ENCODE measurements at places on chromosomes 6 and 20.

- DNase-seq, result no peak
Measured at GRCh38 chr6:109736273-109737025, 45.4 kb downstream of the FIG4 start.

DNA sequence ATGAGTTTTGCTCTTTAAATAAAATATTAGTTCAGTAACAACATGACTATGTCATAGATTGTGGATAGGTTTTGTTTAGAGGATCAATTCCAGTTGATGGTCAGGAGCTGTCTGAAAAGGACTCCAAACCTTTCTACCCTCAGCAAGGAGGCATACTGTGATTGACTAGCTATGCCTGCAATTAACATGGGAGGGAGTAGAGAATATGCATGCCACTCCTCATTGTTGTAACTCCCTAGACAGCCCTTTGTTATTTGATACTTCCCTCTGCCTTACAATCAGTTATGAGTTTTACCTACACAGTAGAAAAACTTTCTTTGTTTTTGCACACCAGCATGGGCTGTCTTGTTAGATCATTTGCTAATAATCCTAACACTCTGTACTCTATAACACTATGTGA, 1418.5 kb downstream of the KHDRBS2 start:
- no peak for DNase-seq

- no peak for DNase-seq
Measured at GRCh38 chr20:57013741-57014140, 252.7 kb downstream of the BMP7 start.

DNA sequence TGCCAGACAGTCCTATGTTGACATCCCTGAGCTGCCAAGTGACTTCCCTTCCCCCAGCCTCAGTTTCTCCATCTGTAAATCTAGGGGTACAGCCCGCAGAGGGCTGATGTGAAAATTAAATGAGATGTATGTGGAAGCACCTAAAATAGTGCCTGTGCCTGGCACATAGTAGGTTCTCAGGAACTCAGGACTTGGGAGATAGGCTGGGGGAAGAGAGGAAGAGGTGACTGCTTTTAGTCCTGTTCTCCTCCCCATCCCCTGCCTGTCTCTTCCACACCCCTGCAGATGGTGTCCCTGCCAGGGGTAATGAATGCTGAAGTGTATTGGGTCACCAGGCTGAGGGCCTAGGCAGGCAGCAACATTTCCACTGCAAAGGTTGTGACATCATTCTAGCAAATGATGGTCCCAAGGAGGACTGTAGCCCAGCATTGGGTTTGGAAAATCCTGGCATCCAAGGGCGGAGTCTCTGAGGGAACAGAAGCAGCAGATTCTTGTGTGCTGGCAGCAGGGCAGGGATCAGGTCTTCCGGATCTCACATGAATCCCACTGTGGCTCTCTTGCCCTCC, 1.8 kb downstream of the SNPH start:
- no peak for DNase-seq

DNA sequence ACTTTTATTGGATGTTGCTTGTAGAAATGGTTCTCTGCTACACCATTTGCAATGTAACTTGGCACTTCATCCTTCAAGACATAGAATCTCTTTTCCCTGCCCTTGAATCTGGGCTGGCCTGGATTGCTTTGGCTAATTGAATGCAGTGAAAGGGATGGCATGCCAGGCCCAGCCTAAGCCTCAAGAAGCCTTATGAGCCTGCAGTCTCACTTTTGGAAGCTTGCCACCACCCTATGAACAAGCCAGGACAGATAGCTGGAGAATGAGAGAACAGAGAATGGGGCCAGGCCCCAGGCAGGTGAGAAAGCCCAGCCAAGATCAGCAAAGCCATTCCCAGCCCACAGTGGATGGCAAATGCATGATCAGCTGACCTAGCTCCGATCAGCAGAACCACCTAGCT, 350.7 kb upstream of the RNF24 start:
- DNase-seq, result no peak

DNA sequence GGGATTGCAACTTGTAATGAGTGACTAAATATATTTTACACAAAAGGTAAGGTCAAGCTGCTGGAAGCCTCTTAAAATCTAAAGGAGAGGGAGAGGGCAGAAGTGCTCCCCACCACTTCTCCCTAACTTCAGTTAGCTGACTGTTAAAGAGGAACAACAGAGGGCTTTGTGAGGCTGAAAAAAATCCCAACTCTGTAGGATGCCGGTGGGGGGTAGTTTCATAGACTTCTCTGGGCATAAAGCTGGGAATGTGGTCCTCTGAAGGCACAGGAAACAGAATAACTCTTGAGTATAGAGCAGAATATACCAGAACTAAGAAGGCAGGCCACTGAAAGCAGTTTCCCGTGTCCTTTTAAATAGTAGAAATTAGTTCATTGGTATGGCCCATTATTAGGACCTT, 71.6 kb downstream of the KIF6 start:
- DNase-seq, result no peak

GRCh38 chr6:89360415-89360999, 8.0 kb upstream of the UBE2J1 start:
- no peak for DNase-seq

DNA sequence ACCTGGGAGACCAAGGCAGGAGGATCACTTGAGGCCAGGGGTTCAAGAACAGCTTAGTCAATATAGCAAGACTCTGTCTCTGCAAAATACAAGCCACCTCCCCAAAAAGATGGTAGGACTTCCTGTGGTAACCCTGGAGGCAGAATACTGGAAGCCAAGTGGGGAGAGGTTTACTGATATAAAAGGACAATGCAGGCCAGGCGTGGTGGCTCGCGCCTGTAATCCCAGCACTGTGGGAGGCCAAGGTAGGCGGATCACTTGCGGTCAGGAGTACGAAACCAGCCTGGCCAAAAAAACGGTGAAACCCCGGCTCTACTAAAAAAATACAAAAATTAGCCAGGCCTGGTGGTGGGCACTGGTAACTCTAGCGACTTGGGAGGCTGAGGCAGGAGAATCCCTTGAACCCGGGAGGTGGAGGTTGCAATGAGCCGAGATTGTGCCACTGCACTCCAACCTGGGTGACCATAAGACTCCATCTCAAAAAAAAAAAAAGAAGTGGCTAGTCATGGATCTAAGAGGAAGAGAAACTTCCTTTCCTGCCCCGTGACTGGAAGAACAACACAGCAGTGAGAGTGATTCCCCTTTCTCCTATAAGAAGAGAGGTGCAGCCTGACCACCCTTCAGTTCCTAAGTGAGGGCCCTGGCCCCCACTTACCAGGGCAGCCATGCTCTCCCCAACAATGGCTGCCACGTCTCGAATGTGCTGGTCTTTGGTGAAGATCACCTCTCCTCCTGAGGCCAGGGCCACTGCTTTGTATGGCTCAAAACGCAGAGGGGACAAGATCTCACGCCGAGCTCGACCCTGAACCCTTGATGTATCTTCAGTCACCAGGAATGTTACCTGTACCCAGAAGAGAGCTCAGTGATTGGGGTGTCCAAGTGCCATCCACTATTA, 6.2 kb downstream of the SAPCD1 start:
- no peak for DNase-seq

DNA sequence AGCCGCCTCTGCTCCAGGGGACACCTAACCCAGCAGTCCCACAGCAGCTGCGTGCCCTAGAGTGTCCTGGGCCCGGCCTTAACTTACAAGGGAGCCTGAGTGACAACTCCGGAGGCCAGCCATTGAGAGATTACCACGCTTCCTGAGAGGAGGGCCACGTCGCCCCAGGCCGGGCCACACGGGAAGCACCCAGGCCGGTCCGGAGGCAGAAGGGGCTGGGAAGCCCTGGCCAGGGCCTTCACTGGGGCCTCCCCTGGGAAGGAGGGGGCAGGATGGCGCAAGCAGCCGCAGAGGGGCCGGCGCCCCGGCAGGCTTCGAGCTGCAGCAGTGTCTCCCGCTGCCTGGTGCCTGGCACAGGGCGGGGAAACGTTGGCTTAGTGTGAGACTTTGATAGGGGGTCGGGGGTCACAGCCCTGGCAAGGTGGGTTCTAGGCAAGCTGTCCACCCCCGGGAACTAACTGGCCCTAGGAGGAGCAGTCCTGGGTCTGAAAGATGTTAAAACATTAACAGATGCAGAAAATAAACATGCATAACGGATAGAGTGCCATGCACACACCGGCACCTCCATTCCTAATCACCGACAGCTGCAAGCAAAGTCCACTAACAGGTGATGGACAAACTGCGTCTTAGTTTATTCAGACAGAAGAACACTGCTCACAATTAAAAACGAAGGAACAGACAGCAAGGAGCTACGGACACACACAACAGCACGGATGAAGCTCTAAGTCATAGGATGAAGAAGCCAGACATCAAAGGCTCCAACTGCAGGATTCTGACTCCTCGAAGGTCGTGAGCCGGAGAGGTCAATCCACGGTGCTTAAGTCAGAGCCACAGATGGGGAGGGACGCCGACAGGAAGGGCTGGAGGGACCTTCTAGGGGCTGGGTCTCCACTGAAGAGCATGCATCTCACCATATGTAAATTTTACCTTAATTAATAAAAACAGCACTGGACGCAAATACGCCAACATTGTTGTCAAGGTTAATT, 17.4 kb downstream of the CHRNA4 start:
- no peak for DNase-seq

DNA sequence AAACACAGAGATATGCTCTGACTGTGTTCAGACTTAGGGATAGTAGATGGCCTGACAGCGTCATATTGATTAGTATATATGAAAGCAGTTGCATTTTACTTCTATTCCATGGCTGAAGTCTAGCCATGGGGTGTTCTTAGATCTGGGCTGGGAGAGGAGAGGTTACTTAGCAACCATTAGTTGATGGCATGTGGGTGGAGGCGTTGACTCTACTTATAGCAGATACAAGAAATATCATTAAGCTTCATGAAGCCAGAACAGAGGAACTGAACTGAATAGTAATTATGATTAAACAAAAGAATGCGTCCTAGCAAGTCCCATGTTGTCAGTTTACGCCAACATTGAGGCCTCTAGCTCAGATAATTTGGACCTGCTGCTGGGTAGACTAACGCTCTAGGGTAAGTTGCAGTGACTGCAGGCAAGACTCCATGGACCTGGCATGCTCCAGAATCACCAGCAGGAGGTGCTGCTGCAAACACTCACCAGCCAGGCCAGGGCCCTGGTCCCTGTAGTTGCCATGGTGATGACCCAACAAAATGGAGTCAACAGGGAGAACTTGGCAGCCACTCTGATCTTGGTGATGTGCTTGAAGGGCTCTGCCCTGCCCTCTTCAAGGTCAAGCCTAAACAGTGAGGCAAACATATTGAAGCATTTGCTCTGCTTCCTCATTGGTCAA, 477.3 kb downstream of the PREX1 start:
- no peak for DNase-seq

GRCh38 chr6:98601716-98602115, 232.7 kb upstream of the POU3F2 start:
- DNase-seq, result no peak

GRCh38 chr6:130713144-130713543, 114.1 kb upstream of the SMLR1 start:
- DNase-seq, result no peak

DNA sequence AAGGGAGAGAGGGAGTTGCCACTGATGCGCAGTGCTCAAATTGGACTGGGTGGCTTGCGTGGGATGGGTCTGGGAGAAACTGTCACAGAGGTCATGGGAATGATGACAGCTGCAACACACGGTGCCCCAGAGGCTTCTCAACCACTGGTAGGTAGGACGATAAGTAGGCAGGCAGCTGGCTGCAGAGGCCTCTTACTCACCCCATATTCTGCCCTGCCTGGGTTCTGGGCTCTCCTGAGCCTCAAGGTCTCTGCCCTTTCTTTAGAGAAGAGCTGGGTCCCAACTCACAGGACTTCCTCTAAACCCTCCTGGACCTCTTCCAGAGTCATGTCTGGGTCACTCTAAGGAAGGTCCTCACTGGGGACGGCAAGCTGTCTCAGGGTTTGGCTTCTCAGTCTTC, 37.2 kb upstream of the RNF24 start:
- no peak for DNase-seq

DNA sequence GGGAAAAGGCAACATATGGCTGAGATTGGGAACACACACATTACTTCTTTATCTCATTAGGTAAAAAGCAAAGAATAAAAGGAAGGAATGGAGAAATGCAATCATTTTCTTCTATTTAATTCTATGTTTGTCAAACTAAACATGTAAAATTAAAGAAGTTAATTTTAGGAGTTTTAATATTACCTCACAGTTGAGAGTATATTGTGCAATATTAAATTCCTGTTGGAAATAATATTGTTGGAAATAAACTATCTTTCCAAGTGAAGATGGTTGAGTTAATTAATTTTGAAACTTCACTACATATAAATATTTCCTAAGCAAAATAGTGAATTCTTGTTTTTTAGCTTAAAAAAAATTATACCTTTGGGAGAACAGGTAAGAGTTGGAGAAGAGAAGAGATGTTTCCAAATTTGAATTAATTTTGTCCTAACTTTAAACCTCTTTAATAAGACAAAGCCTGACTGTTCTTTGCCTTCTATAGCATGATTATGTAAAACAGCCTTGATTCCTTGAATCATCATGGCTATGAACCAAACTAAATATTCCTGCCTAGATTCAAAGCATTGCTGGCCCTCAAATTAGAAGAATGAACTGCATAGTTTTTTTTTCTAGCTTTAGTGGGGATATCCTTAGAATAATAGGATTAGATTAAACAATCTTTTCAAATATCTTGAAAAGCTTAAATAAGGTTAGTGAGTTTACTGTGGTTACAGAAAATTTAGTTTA, 1349.1 kb upstream of the ADGRB3 start:
- DNase-seq, result no peak

- DNase-seq, result no peak
Measured at GRCh38 chr6:14108571-14109410, 8.8 kb upstream of the CD83 start.

GRCh38 chr6:20178327-20178726, 33.9 kb downstream of the MBOAT1 start:
- no peak for DNase-seq

DNA sequence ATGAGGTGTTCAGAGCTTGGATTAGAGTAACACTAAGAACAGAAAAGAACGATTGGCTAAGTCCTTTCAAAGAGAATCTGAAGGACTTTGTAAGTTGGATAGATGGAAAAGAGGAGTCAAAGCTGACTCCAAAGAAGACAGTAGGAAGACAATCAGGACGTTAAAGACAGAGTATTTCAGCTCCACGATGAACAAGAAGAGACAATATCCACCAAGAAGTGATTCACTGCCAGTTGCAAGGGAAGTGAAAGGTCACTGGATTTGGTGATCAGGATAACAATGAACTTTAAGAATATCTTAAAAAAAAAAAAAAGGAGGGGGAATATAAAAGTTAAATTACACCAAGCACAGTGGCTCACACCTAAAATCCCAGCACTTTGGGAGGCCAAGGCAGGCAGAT, 17.9 kb downstream of the REPS1 start:
- no peak for DNase-seq

- no peak for DNase-seq
Measured at GRCh38 chr6:105753207-105753606, 332.9 kb upstream of the PRDM1 start.

DNA sequence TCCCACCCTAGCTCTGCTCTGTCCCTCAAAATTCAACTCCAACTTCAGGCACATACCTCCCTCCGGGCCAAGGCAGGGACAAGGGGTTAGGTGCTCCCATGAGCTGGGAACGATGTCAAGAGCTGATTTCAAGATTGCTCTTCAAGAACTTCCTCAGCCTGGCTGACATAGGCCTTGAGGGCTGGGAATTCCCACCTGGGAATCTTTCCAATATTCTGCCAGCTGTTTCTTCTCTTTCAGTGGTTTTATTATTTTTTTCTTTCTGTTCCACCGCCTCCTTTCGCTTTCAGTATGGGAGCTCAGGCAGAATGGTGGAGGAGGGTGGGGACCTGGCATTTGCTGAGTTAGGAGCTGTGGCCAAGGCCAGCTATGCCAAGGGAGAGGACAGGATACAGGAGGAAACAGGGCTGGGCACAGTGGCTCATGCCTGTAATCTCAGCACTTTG, 33.7 kb downstream of the SRSF3 start:
- peak; percentile 79 for DNase-seq
